Upper lobe of right lung (tissue), 1 donor: ENCODE measurements at places on chromosomes 6 and 20. TPM values are rescaled to one million over a fixed set of nuclear protein-coding genes. Genes with fewer than 3 reads are reported as not detected.

GRCh38 chr20:59777814-59778575 lies 155.4 kb downstream of the SYCP2 start:
- H3K4me1 ChIP-seq: no peaks in the 10 kb centered on the region
- DNase-seq: no peak
- no peak overlapping the region for H3K27ac ChIP-seq

Gene POU5F1
- 2.8 TPM for total RNA-seq

GRCh38 chr20:38543014-38543906 lies 37.7 kb upstream of the ADIG start:
- peaks cover 92% of the 10 kb centered on the region for H3K36me3 ChIP-seq
- no peaks in the 10 kb centered on the region for H3K4me1 ChIP-seq
- no peaks in the 10 kb centered on the region for H3K27me3 ChIP-seq
- no peak overlapping the region for H3K4me3 ChIP-seq

GRCh38 chr20:58985656-58986055 lies 4.6 kb downstream of the NELFCD start:
- H3K27me3 ChIP-seq: no peaks in the 10 kb centered on the region
- H3K36me3 ChIP-seq: peaks cover 47% of the 10 kb centered on the region
- no peak overlapping the region for H3K4me3 ChIP-seq

GRCh38 chr6:8276148-8276547 lies 159.2 kb downstream of the SLC35B3 start:
- DNase-seq: no peak
- no peaks in the 10 kb centered on the region for H3K36me3 ChIP-seq
- H3K4me1 ChIP-seq: no peaks in the 10 kb centered on the region
- H3K4me3 ChIP-seq: no peak overlapping the region
- no peak overlapping the region for H3K27ac ChIP-seq
- no peaks in the 10 kb centered on the region for H3K27me3 ChIP-seq

DNA sequence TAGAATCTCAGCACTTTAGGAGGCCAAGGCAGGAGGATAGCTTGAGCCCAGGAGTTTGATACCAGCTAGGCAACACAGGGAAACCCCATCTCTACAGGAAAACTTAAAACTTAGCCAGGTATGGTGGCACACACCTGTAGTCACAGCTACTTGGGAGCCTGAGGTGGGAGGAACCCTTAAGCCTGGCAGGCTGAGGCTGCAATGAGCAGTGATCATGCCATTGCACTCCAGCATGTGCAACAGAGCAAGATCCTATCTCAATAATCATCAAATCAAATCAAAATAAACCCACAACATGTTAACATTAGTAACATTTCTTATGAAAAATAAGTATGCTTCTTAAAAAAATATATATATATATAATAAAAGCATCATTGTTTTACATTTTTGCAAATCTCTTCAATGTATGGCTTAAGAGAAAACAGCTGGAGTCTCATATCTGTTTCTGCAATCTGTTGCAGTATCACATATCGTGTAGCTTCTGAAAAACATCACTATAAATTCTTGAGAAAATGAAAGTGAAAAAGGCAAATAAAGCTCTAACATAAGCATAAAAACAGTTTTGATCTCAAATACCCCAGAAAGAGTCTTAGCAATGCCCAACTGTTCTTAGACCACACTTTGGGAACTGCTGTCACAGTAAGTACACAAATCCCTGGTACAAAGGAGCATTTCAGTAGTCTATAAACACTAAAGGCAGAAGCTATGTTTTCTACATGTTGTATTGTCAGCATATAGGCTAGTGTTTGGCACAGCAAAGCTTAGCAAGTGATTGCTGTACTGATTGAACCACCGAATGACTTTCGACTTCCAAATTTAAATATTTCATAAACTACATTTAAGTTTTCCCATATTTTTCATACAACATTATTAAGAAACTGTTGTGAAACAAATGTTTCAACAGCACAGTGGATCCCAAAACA lies 8.0 kb downstream of the MMUT start:
- H3K4me1 ChIP-seq: no peaks in the 10 kb centered on the region
- DNase-seq: no peak
- H3K27me3 ChIP-seq: no peaks in the 10 kb centered on the region

GRCh38 chr20:63344616-63345327 lies 16.4 kb downstream of the CHRNA4 start:
- H3K4me1 ChIP-seq: peaks cover 4% of the 10 kb centered on the region
- no peak for DNase-seq
- no peak overlapping the region for H3K4me3 ChIP-seq
- H3K27me3 ChIP-seq: peaks cover 30% of the 10 kb centered on the region
- no peak overlapping the region for H3K27ac ChIP-seq

Gene GUCA1A
- not detected for total RNA-seq

Gene NMBR
- not detected for total RNA-seq

GRCh38 chr6:159178847-159179246 lies 9.6 kb downstream of the FNDC1 start:
- H3K4me1 ChIP-seq: peaks cover 5% of the 10 kb centered on the region
- DNase-seq: no peak
- no peak overlapping the region for H3K27ac ChIP-seq
- H3K36me3 ChIP-seq: no peaks in the 10 kb centered on the region
- peaks cover 2% of the 10 kb centered on the region for H3K27me3 ChIP-seq
